ENCODE measurements at places on chromosomes 13 and 19.

GRCh38 chr19:47756953-47757608, 11.7 kb downstream of the NOP53 start:
- no peak for DNase-seq

DNA sequence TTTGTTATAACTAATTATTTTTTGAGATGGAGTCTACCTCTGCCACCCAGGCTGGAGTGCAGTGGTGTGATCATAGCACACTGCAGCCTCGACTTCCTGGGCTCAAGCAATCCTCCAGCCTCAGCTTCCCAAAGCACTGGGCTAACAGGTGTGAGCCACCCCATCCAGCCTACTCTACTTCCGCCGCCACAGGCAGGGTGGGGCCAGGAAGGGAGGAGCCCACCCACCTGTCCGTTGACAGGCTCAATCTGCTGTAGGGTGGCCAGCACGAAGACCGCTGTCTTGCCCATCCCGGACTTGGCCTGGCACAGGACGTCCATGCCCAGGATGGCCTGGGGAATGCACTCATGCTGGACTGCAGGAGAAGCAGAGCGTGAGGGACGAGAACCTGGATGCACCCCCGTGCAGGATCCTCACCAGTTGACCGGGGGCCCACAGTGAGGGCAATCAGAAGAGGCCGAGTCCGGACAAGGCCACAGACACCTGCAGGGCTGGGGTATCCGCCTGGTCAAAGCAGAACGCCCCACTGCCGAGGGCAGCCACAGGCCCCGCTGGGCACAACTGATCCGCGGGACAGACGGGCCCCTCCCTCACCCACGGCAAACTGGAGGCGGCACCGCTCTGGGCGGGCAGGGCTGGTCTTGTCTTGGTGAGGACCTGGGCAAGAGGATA, 6.7 kb downstream of the DDX39A start:
- DNase-seq, result no peak

DNA sequence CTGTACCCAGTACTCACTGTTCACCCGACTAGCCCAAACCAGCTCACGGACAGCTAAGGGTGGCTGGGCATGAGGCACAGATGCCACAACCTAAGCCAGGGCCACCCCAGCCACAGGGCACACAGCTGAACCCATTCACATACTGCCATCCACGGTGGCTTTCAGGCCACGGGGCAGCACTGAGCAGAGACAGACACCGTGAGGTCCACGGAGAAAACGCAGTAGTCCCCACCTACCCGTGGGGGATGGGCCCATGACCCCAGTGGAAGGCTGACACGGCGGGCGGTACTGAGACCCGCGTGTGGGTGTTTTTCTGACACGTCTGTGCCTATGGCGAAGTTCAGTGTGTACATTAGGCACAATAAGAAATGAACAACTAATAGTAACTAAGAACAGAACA, 25.5 kb downstream of the IZUMO4 start:
- no peak for DNase-seq

DNA sequence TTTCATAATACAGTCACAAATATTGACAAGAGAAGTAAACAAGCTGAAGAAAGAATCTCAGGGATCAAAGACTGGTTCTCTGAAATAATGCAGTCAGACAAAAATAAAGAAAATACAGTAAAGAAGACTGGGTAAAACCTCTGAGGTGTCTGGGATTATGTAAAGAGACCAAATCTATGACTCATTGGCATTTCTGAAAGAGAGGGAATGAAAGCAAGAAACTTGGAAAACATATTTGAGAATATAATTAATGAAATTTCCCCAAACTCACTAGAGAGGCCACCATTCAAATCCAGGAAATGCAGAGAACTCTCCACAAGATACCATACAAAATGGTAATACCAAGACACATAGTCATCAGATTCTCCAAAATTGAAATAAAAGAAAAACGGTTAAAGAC, 53.0 kb upstream of the GPC6 start:
- no peak for DNase-seq

DNA sequence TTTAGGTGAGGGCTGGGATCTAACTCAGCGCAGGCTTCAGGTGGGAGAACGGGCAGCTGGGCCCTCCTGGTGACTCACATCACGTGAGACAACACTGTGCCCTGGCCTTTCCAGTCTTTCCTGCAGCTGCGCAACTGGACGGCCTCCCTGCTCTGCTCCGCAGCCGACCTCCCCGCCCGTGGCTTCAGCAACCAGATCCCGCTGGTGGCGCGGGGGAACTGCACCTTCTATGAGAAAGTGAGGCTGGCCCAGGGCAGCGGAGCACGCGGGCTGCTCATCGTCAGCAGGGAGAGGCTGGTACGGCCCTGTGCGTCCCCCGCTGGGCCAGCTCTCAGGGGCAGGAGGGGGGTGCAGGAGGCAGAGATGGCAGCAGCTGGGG, 8.8 kb downstream of the SPPL2B start:
- DNase-seq, result peak; percentile 60

DNA sequence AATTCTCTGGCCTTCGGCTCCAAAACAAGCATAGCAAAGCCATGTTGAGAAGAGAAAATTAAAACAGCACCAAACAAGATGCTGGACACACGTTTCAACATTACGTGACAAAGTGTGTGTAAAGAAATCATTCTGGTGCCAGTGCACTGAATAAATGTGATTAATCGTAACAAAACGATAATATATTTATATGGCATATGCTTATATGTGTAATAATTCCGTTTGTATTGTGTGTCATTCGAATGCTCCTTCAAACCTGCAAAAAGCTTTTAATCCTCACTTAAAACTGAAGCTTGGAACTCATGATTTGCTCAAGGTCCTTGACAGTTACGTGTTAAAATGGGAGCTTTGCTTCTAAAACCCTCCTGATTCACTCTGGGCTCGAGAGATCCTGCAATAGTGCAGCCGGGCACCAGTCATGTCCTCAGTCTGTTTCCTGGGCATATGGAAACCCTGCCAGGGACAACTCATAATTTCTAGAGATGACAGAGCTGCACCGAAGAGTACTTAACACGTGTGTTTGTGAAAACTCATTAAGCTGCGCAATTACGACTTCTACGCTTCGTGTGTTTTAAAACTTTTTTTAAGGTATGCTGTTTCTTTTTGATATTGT, 731 bp upstream of the AKAP8L start:
- DNase-seq, result no peak

- no peak for DNase-seq
These were observed 311.2 kb downstream of the FOXO1 start for GRCh38 chr13:40355126-40355724.

- no peak for DNase-seq
These were observed 1.1 kb upstream of the MAST1 start for GRCh38 chr19:12837225-12837624.

Measured in skeletal muscle cell (primary cell).